Activated naive CD8-positive, alpha-beta T cell treated with anti-CD3 and anti-CD28 coated beads, Interleukin-2, amount 10 ng/mL, durations not matched to agents 7 days and 5 days (primary cell): ENCODE measurements at places on chromosomes 12 and 14. TPM values are rescaled to one million over a fixed set of nuclear protein-coding genes. Genes with fewer than 3 reads are reported as not detected.

DNA sequence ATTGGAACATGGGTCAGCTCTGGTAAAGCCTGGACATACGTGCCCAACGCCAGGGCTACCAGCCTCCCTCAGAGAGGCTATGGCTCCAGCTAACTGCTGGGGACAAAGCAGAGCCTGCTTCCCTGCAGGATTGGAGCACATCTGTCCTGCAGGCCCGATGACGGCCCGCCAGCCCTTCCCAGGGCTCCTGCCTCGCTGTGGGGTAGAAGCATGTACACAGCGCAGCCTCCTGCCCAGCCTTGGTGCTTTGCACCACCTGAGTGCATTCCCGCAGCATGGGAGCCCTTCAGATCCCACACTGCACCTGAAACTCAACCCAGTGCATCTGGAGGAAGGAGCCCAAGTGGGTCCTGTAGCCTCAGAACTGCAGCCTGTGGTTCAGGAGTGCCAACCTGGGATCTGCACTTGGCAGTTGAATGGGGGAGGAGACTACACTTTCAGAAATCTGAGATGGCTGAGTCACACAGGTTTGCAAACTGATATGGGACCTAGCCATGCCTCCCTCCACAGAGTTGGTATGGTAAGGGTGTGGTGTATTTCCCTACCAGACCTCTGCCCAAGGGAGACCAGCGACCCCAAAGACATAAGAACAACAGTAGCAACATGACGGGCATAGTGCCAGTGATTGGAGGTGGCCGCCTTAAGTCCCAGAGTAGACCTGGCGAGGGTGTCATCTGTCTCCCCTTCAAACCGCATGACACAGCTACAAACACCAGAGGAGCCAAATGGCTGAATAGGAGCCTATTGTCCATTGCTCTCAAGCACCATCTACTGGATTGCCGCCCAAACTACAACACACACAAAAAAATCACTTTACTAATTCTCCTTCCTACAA is 273.9 kb upstream of the MIS18BP1 start:
- no peaks in the 10 kb centered on the region for H3K4me1 ChIP-seq
- no peak overlapping the region for H3K27ac ChIP-seq
- no peak for DNase-seq
- H3K4me3 ChIP-seq: no peak overlapping the region
- H3K27me3 ChIP-seq: no peaks in the 10 kb centered on the region
- H3K36me3 ChIP-seq: no peaks in the 10 kb centered on the region

Gene SLC5A8
- total RNA-seq: not detected

GRCh38 chr12:67794161-67794560 is 145.6 kb downstream of the DYRK2 start:
- no peak for DNase-seq
- H3K27me3 ChIP-seq: peaks cover 2% of the 10 kb centered on the region
- H3K27ac ChIP-seq: no peak overlapping the region
- H3K4me3 ChIP-seq: no peak overlapping the region
- peaks cover 3% of the 10 kb centered on the region for H3K36me3 ChIP-seq

DNA sequence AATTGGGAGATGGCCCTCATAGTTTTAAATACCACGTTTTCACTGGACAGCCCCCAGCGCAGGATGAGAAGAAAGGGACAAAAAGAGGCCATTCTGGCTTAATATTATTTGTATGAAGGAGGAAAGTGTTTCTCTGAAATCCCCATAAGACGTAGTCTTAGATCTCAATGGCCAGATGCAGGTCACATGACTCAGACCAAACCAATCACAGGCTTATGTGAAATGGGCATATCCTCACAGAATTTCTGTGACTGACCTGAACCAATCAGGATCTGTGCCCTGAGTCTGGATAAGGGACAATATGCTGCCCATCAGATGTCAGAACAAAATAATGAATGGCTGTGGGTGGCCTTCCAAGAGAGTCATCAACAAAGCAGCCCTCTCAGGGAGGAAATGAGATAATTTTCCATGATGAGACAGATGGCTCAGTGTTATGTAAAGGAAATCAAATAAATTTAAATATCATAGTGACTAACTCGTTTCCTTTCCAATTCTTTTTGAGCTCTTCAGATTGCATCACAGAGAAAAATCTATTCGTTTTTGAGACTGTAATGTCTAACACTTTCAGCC is 1009.5 kb upstream of the TMEM132C start:
- H3K4me3 ChIP-seq: no peak overlapping the region
- H3K27ac ChIP-seq: no peak overlapping the region
- H3K4me1 ChIP-seq: no peaks in the 10 kb centered on the region

DNA sequence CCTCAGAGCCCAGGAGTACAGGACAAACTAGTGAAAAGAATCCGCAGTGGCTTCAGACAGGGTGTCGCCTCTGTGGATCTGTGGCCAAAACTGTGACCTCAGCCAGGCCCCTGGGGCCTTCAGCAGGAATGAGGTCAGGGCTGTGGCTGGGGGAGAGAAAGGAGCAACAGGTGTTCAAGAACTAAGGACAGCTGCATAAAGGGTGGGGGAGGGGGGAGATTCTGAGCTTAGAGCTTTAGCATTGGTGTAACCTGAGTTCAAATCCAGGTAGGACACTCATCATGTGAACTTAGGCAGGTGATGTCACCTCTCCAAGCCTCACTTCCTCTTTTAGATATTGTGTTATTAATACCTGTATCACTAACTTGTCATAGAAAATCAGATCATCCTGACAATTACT is 40.9 kb upstream of the CORO1C start:
- no peaks in the 10 kb centered on the region for H3K36me3 ChIP-seq
- H3K4me1 ChIP-seq: peaks cover 3% of the 10 kb centered on the region
- H3K27me3 ChIP-seq: peaks cover 5% of the 10 kb centered on the region
- DNase-seq: no peak

- peaks cover 11% of the 10 kb centered on the region for H3K27me3 ChIP-seq
- no peak overlapping the region for H3K27ac ChIP-seq
- H3K4me1 ChIP-seq: no peaks in the 10 kb centered on the region
- no peak for DNase-seq
Observed at GRCh38 chr12:95951515-95951914, 8.4 kb downstream of the AMDHD1 start.

- H3K4me3 ChIP-seq: peak overlapping the region; percentile 16
- DNase-seq: no peak
- H3K4me1 ChIP-seq: peaks cover 53% of the 10 kb centered on the region
- peaks cover 9% of the 10 kb centered on the region for H3K36me3 ChIP-seq
- no peak overlapping the region for H3K27ac ChIP-seq
Observed at GRCh38 chr12:6768990-6769389, 2.8 kb downstream of the PTMS start.

DNA sequence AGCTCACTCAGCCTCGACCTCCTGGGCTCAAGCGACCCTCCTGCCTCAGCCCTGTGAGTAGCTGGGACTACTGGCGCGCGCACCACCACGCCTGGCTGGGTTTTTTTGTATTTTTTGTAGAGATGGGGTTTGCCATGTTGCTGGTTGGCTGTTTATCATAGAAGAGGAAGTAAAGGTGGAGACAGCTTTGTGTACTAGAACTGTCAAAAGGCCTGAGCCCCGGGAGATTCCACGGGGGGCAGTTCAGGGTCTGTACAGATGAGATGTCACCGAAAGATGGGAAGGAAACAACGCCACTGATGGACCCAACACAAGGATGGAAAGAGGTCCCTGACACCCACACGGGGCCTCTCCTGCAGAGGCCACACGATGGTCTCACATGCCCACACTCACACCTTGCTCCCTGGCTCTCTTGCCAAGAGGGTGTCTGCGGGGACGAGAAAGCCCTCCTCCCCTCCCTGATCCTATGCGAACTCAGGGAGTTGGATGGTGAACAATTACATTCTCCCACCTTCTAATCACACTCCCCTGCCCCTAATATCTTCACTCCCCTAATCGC is 66.6 kb downstream of the KDM2B start:
- H3K36me3 ChIP-seq: peaks cover 12% of the 10 kb centered on the region
- H3K27ac ChIP-seq: peak overlapping the region; percentile 60
- H3K4me3 ChIP-seq: no peak overlapping the region
- H3K4me1 ChIP-seq: peaks cover 3% of the 10 kb centered on the region
- no peaks in the 10 kb centered on the region for H3K27me3 ChIP-seq

DNA sequence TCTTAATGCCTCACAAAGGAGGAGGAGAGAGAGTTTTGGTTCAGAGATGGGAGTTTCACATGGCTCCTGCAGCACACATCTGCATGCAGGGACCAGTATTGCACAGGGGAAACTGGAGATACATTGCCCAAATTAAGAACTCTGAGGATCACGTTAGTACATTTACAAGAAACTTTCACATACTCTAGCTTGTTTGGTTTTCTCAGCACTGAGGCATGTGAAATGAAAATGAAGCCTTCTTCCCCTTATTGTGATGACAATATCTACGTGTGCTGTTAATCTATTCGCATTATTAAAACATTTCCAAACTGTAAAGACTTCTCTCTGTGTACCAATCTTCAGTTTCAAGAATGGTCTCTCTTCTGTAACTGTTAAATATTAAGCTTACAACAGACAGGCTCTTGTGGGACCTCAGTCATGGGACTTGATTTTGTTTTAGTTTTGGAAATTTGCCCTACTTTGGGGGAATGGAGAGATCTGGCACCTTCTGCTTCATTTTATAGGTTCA is 124.7 kb downstream of the DAAM1 start:
- peaks cover 3% of the 10 kb centered on the region for H3K36me3 ChIP-seq
- DNase-seq: no peak
- no peaks in the 10 kb centered on the region for H3K27me3 ChIP-seq
- H3K27ac ChIP-seq: no peak overlapping the region

Gene GPN3
- total RNA-seq: 23.4 TPM

GRCh38 chr12:124006085-124006845 is 33.2 kb downstream of the ZNF664 start:
- H3K36me3 ChIP-seq: peaks cover 15% of the 10 kb centered on the region
- peak overlapping the region; percentile 84 for H3K27ac ChIP-seq
- H3K27me3 ChIP-seq: no peaks in the 10 kb centered on the region
- DNase-seq: peak; percentile 44
- H3K4me1 ChIP-seq: peaks cover 31% of the 10 kb centered on the region

DNA sequence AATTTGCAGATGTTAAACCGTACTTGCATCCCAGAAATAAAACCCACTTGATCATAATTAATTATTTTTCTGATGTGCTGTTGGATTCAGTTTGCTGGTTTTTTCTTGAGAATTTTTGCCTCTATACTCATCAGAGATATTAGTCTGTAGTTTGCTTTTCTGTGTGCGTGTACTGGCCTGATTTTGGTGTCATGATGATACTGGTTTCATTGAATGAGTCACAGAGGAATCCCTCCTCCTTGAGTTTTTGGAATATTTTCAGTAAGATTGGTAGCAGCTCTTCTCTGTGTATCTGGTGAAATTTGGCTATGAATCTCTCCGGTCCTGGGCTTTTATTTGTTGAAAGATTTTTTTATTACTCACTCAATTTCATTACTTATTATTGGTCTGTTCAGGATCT is 100.4 kb upstream of the PMCH start:
- no peaks in the 10 kb centered on the region for H3K36me3 ChIP-seq
- peaks cover 6% of the 10 kb centered on the region for H3K4me1 ChIP-seq
- H3K4me3 ChIP-seq: no peak overlapping the region
- H3K27ac ChIP-seq: no peak overlapping the region
- peaks cover 21% of the 10 kb centered on the region for H3K27me3 ChIP-seq

- no peaks in the 10 kb centered on the region for H3K27me3 ChIP-seq
- DNase-seq: no peak
- no peak overlapping the region for H3K27ac ChIP-seq
- peaks cover 2% of the 10 kb centered on the region for H3K36me3 ChIP-seq
- no peak overlapping the region for H3K4me3 ChIP-seq
- peaks cover 2% of the 10 kb centered on the region for H3K4me1 ChIP-seq
Observed at GRCh38 chr12:121278169-121279070, 18.1 kb downstream of the CAMKK2 start.

DNA sequence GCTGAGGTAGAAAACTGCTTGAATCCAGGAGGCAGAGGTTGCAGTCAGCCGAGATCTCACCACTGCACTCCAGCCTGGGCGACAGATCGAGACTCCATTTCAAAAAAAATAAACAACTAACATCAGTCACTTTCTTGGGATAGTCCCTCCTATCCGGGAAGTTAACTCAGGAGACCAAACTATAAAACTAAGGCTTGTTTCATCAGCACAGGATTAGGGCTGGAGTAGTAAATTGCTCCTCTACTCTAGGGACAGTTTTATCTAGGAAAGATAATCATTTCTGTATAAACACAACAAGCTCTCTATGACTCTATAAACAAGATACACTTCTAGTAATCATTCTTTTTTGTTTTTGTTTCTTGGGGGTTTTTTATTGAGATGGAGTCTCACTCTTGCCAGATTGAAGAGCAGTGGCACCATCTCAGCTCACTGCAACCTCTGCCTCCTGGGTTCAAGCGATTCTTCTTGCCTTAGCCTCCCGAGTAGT is 11.7 kb downstream of the RPS26 start:
- no peak overlapping the region for H3K4me3 ChIP-seq
- H3K4me1 ChIP-seq: peaks cover 8% of the 10 kb centered on the region
- no peaks in the 10 kb centered on the region for H3K27me3 ChIP-seq
- no peak for DNase-seq
- no peak overlapping the region for H3K27ac ChIP-seq
- H3K36me3 ChIP-seq: peaks cover 5% of the 10 kb centered on the region

DNA sequence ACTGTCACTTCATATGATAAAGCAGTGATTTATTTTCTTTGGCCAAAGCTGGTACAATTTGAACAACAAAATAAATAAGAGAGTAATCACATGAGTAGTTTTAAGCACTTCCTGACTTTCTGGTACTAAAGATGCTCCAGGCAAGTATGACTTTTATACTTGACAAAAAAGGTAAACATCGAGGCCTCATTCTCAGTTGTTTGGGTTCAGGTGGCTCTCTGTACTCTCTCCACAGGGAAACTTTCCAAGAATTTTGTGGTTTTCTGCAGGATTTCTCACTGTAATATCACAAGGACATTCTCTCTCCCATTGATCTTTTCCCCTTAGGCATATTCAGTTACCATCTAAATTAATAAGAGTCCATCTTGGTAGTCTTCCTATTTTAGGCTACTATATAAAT is 26.6 kb upstream of the KCNC2 start:
- no peaks in the 10 kb centered on the region for H3K36me3 ChIP-seq
- no peaks in the 10 kb centered on the region for H3K4me1 ChIP-seq
- H3K27ac ChIP-seq: no peak overlapping the region
- peaks cover 4% of the 10 kb centered on the region for H3K27me3 ChIP-seq
- no peak for DNase-seq

GRCh38 chr12:65765436-65765813 is 58.9 kb upstream of the HMGA2 start:
- no peak overlapping the region for H3K27ac ChIP-seq
- no peak overlapping the region for H3K4me3 ChIP-seq
- no peaks in the 10 kb centered on the region for H3K4me1 ChIP-seq
- H3K36me3 ChIP-seq: no peaks in the 10 kb centered on the region
- DNase-seq: no peak
- H3K27me3 ChIP-seq: peaks cover 9% of the 10 kb centered on the region

Gene HEATR5A
- total RNA-seq: 9.4 TPM

Gene TCL1B
- not detected for total RNA-seq

Gene ZNF705A
- total RNA-seq: not detected

- no peak overlapping the region for H3K27ac ChIP-seq
- H3K27me3 ChIP-seq: peaks cover 2% of the 10 kb centered on the region
- H3K4me3 ChIP-seq: no peak overlapping the region
- peaks cover 42% of the 10 kb centered on the region for H3K4me1 ChIP-seq
- no peak for DNase-seq
Observed at GRCh38 chr12:77060883-77061240, 4.5 kb downstream of the E2F7 start.

GRCh38 chr14:90599748-90600507 is 203.1 kb downstream of the CALM1 start:
- H3K27me3 ChIP-seq: peaks cover 12% of the 10 kb centered on the region
- no peak for DNase-seq
- no peak overlapping the region for H3K27ac ChIP-seq
- no peak overlapping the region for H3K4me3 ChIP-seq
- H3K4me1 ChIP-seq: peaks cover 2% of the 10 kb centered on the region

- H3K4me1 ChIP-seq: no peaks in the 10 kb centered on the region
- no peaks in the 10 kb centered on the region for H3K36me3 ChIP-seq
- no peaks in the 10 kb centered on the region for H3K27me3 ChIP-seq
- no peak overlapping the region for H3K4me3 ChIP-seq
- H3K27ac ChIP-seq: no peak overlapping the region
Observed at GRCh38 chr12:24057920-24058476, 108.5 kb upstream of the SOX5 start.
